Activated naive CD8-positive, alpha-beta T cell treated with anti-CD3 and anti-CD28 coated beads, Interleukin-2, amount 50 U/mL, for 24 hours (primary cell): ENCODE measurements at places on chromosomes 7 and 10.

- DNase-seq, result no peak
These were observed 892.9 kb downstream of the LRMDA start for GRCh38 chr10:76324283-76324682.

GRCh38 chr10:118607768-118608354 lies 12.4 kb upstream of the PRLHR start:
- no peak for DNase-seq

DNA sequence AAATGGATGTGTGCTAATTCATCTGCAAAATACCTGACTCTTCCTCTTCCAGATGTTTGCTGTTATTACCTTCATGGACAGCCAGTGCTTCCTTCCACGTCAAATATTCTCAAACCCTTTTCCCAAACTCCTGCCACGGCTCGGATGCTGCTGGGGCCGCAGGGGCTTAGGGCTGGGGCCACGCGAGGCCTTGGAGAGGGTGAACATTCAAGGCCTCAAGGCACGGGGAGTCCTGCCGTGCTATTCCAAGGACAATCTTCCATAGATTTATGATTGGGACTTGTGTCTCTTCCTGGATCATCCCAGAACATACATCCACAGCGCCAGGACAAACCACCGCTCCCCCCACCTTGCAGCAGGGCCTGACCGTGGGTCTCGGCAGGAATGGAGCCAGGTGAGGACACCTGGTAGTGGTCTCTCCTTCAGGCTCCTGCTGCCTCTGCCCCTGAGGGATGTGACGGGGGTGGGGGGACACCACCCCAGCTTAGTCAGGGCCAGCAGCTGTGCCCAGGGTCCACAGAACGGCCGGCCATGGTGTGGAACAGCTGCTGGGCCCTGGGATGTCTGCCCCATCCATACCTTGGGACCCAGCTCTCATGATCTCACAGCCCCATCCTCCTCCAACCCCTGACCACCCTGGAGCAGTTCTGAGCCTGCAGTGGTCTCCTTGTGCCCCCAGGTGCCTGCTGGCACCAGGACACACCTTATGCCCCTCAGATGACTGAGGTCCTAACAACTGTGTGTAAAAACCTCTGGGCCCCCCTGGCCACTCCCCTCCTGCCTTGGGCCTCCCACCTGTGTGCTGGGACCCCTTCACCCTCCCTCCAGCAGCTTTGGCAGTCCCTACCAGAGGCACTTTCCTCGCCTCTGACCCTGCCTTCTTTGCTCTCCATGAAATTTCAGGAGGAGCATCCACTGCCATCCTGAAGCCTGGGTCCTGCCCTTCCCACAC lies 16.7 kb downstream of the VIPR2 start:
- no peak for DNase-seq

DNA sequence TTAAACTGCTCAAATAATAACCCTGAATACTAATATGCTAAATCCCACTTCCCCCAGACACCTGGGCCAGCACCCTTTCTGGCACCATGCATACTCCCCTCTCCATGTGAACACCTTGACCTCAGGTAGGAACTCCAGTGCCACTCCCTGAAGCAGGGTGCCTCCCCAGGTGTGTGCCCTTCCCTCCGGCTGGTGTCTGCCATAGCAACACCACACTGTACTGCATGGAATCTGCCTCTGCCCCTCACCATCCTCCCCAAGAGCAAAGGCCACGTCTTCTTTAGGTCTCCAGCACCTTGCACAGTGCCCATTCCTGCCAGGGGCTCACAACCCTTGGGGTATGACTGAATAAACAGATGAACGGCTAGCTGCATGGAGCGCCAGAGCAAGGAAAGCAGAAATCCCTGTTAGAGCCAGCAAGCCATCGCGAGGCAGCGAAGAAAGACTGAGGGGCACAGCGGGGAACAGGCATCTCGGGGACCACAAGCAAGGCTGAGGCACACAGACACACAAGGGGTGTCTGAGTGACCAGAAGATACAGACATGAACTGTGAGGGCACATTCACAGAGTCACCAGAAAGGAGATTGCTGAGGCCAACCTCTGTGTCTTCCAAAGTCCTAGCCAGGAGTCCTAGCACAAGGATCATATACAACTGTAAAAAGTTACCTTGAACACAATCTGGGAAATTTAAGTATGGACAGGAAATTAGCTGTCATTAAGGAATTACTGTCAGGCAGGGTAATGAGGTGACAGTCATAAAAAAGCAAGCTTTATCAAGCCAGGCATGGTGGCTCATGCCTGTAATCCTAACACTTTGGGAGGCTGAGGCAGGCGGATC lies 25.7 kb downstream of the COBL start:
- DNase-seq, result no peak

- DNase-seq, result no peak
These were observed 51.6 kb downstream of the HIBADH start for GRCh38 chr7:27611059-27611458.

DNA sequence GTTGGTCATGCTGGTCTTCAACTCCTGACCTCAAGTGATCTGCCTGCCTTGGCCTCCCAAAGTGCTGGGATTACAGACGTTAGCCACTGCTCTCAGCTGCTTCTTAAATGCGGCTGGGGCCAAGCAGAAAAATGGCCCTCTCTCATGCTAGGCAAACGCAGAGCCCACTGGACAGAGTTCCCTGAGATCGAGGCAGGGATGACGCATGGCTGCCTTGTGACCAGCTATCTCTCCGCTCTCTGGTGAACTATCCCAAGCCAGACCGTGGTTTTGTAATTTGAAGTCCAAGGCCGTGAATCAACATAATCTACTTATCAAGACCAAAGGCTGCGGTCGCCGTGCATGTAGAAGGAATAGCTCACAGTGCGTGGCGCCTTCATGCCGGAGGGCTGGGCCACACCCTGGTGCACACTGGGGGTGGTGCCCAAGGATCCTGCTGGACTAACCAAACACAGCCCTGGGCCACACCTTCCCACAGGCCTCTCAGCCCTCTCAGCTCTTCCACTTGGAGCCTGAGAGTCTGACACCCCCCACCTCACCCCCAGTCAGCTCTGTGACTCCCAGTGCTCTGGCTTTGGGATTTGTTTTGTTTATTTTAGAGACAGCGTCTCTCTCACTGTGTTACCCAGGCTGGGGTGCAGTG lies 88.1 kb upstream of the CUX1 start:
- DNase-seq, result no peak

DNA sequence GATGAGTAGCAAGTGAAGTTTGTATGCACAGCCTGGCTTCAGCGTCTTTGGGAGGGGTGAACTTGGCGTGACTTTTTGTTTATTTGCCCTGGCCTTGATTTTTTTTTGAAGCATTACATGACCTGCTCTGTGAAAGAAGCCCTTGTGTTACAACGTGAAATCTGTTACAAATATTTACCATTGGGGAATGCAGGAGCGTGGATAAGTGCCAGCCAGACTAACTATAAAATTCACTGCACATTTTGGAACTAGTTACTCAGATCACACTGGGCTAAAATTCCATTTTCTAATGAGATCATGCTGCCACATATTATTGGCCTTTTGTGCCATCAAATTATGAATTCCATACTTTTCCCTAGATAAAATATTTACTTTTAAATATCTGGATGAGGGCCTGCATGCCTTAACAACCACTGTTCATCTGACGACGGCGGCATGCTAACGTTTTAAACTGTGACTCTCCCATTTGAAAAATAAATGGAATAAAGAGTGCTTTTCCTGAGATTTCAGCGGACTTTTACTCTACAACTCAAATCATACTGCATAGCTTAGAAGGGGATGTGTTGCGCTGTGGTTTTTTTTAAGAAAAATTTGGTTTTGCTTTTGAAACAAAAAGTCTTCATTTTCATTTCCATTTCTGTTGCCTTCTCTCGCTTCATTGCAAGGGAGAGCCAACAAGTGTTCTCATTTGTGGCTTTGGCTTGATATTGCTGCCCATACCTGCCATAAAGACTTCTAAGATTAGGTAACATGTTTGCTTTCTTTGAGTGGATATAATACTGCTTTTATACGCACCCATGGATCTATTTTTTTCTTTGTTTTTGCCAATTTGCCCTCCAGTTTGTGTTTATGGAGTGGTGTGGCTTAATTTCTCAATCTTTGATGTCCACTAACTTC lies 352.2 kb downstream of the TFEC start:
- no peak for DNase-seq

DNA sequence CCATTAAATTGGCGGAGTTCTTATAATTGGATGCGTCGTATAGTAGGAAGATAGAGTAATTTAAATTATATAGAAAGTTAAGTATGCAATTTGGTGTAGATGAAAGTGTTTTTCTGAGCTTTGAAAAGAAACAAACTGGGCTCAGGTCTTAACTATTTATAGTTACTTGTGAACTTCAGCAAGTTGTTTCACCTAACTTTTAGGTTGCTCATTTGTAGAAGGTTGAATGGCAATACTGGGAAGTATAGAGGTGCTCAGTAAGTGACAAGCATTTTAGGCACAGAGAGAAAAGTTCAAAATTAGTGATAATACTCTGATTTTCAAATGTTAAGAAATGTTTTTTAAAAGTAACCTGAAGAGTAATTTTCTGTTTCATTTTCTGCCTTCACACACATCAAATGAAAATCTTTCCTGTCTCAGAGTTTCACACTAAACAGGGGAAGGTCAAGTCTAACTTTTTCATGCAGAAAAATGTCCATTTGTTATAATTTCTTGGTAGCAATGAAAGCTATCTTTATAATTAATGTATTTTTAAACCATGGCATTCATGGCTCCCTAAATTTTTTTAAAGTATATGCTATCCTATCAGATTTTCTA lies 146.5 kb downstream of the PHF14 start:
- no peak for DNase-seq

DNA sequence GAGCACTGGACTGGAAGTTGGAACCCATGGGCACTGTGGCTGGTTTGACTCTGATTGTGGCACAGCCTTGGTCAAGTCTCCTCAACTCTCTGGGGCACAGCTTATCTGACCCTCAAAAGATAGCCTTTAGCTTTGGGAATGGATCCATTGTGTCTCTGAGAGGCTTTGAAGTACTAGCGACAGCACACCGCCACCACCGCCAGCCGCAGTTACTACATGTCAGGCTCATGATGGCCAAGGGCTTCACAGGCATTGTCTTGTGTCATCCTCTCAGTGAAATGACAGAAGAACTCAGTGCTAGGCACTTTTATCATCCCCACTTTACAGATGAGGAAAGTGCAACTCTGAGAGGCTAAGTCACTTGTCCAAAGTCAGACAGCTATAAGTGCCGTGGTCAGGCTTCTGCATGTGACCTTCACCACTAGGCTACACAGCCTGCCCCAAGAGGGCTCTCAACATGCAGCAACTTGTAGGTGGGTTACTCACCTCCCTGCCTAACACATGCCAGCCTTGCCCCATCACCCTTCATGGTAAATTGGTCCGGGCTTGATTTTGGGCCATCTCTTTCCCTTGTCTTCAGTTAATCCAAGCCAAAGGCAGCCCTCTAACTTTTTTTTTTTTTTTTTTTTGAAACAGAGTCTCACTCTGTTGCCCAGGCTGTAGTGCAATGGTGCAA lies 44.1 kb downstream of the C10orf105 start:
- DNase-seq, result no peak

GRCh38 chr10:5595994-5596471 lies 70.4 kb downstream of the ASB13 start:
- no peak for DNase-seq

GRCh38 chr10:130921461-130921860 lies 390.1 kb downstream of the TCERG1L start:
- no peak for DNase-seq

GRCh38 chr7:51033727-51034520 lies 251.2 kb upstream of the GRB10 start:
- DNase-seq, result no peak

DNA sequence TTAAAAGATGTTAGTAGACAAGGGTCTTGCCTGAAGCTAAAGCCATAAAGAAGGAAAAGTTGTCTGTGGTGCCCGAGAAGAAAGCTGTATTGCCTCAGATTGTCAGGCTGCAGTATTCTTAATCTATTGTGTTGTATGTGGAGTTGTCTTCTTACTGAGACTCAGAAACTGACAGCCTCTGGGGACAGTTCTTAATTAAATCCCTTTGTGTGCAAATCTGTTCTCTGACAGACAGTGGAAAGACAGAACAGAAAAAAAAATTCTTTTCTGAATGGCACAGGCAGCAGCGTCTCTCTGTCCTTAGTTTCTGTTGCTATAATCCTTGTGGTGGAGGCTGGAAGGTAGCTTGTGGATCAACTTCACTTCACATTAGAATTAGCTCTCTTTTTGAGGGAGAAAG lies 16.8 kb downstream of the VWC2 start:
- no peak for DNase-seq

DNA sequence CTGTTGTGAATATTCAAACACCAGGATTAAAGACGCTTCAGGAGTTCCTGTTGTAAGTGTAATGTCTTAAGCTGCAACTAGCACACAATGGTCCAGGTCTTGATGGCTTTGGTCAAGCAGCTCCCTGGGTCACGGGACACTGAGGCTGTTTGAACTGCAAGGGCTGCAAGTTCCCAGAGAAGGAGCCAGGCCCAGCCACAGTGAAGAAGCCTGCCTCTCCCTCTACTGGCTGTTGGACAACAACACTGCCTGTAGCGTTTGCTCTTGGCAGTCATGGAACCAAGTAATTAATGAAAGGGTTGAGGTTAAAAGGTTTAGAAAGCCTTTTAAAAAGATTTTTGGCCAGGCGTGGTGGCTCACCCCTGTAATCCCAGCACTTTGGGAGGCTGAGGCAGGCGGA lies 31.9 kb upstream of the GUSB start:
- no peak for DNase-seq

DNA sequence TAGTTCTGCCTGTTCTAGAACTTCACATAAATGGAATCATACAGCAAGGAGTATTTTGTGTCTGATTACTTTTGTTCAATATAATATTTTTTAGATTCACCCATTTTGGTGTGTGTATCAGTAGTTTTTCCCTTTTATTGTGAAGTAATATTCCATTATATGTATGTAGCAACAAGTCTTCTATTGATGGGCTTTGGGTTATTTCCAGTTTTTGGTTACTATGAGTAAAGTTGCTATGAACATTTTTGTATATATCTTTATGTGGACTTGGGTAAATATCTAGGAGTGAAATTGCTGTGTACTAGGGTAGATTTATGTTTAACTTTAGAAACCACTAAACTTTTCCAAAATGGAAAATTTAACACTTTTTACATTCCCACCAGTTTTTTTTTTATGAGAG lies 35.7 kb downstream of the ADK start:
- DNase-seq, result no peak

GRCh38 chr10:50936335-50936734 lies 50.9 kb upstream of the A1CF start:
- DNase-seq, result no peak

GRCh38 chr10:32326119-32326518 lies 20.8 kb downstream of the EPC1 start:
- no peak for DNase-seq
